ENCODE measurements at places on chromosomes 7 and 10.

GRCh38 chr10:114471906-114472876 is 67.9 kb upstream of the AFAP1L2 start:
- no peak for DNase-seq

GRCh38 chr7:53672681-53673080 is 637.2 kb downstream of the POM121L12 start:
- peak; percentile 36 for DNase-seq

DNA sequence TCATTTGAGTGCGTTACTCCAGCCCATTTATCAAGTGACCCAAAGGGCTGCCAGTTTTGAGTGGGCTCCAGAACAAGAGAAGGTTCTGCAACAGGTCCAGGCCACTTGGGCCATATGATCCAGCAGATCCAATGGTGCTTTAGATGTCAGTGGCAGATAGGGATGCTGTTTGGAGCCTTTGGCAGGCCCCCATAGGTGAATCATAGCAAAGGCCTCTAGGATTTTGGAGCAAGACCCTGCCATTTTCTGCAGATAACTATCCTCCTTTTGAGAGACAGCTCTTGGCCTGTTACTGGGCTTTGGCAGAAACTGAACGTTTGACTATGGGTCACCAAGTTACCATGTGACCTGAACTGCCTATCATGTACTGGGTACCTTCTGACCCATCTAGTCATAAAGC is 358.8 kb upstream of the SEMA3C start:
- DNase-seq: no peak

GRCh38 chr10:115814542-115814941 is 458.5 kb downstream of the GFRA1 start:
- DNase-seq: no peak

- no peak for DNase-seq
Measured at GRCh38 chr7:45575501-45576248, 1.5 kb downstream of the ADCY1 start.

DNA sequence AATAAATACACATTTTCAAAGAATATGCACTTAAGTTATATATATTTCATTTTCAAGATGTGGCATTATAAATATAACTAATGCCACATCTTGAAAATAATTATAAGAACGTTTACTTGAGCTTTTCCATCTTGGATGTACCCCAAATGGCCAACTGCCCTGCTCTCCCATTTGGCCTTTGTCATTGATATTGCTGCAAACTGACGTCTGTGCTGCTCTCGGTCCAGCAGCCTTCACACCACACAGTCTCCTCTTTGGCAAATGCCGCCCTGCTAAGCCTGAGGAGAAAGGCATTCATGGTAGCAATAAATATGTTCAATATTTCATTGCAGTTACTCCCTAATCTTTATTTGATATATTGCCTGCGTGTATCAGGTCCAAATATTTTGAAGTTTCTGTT is 384.6 kb upstream of the ADARB2 start:
- DNase-seq: no peak

DNA sequence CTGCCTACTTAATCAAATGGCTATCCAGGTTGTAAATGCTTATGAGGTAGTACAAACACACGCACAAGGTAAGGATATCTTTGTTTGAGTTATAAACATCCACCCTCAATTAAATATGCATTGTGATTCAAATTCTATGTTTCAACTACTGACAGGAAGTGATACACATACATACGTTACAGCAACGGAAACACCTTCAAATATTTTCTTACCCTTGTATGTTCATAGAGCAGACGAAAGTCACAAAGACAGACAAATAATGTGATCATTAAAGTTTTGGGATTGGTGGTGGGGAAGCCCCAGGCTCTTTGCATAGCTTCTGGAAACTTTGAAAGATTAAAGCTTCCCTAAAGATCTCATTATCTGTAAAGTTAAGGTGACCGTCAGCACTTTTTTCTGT is 521.0 kb downstream of the PARD3 start:
- no peak for DNase-seq

- DNase-seq: no peak
Measured at GRCh38 chr7:150420242-150420641, 30.2 kb upstream of the GIMAP8 start.

DNA sequence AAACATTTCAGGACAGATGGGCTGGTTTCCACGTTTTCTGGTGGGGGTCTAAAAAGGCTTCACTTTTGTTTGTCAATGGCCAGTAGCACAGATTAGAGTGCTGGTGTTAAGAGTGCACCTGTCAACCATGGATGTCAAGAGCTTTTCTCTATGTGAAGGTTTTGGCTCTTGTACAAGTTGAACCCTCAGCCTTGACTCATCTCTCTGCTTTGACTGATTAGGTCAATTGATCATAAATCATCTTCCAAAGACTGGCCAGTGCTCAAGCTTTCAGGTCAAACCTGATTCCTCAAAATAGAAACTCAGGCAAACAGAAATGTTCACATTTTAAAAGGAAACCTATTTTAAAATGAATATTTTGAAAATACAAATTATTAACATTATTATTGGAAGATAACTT is 59.6 kb upstream of the SP4 start:
- DNase-seq: no peak

DNA sequence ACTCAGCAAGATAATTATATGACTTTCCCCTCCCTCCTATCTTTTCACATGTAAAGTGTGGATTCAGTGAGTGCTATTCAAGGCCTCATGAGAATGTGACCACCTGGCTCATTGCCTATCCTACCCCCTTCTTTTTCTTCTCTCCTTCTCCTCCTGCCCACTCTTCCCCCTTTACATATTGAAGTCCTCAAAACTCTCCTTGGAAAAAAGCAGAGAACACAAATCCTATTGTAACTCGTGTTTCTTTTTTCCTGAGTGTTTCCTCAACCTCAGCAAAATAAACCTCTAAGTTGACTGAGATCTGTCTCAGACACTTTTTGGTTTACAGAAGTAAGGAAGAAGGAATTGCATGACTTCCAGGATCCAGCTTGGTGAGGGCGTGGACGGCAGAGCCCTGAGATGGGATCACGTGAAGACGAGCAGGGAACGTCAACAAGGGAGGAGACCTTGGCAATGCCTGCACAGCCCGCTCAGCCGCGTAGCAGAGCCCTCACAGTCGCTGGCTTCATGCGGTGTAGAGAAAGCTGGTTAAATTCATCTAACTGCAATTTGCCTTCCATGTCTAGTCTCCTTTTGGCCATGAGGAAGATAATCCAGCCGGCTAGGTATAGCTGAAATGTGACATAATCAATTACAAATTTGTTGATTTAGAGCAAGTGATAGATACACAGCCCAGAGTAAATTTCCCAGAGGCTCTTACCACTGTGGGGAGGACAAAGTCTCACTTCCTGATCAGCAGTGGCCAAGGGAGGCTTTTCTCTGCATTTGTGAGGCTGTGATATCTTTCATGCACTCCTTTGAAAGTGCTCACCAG is 75.7 kb downstream of the LYZL2 start:
- DNase-seq: no peak

DNA sequence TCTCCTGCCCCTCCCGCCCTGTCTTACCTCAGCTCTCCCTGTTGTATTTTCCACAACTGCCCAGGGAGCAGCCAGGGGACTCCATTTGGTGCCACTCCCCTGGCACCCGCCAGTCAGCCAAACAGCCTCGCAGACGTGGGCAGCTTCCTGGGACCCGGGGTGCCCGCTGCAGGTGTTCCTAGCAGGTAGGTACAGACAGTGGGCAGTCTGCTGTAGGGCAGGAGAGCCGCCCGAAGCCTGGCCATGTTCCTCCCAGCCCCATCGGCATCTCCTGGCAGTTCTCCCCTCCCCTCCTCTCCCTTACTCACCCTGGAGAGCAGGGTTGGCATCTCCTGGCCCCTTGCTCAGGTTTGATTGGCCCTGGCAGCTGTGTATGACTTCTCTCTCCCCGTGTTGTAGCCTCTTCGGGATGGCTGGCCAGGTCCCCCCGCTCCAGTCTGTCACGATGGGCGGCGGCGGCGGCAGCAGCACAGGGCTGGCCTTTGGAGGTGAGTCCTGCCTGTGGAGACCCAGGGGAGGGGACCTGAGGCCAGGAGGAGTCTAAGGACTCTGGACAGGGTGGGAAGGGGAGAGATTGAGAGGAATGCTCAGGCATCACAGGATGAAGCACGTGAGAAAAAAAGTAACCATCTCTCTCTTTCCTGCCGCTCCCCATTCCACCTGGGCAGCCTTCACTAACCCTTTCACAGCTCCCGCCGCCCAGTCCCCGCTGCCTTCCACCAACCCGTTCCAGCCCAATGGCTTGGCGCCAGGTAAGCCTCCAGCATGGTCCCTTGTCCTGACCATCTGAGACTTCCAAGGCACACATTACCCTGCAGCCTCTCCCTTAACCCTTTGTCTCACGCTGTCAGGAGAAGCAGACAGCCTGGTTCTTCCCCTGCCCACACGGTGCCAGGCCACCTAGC is 11.3 kb downstream of the SAP25 start:
- DNase-seq: no peak

DNA sequence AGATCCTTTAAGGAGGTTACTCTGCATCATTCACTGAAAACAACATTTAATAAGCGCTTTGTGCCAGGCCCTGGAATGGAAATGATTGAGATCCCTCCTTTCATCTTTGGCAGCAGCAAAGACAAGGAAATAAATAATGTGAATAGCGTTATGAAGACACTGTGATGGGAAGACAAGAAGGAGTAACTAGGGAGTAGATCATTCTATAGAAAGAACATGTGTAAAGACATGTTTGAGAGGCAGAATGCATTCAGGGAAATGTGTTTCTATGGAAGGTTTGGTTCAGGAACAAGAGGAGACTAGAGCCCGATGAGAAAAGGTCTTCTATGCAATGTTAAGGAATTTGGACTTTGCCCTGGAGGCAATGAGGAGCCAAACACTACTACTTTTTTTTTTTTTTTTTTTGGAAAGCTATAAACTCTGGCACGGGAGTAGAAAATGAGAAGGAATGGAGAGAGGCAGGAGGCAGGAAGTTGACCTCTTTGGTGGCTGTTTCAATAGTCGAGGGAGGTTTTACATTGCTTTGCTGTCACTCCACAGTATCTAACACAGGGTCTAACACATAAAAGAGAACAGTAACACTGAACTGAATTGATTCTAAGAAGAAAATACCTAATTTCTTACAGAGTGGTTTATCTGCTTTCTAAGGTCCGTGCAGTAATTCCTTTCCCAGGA is 44.9 kb downstream of the SMURF1 start:
- DNase-seq: no peak

DNA sequence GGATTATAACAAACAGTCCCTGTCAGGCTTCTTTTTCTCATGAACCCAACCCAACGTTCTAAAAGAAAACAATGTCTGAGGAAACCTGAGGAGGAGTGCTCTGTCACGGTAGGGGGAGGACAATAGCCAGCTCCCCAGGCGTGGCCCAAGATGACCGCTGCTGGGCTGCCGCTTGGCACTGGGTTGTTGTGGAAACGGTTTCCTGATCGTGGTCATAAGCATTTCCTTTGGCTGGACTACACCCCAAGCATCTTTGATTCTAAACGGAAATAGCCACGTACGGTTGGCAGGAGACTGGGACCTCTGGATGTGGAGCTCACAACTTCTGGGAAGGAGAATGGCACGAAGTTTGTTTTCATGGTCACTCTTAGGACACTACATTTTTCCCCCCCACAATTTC is 30.4 kb upstream of the DMBT1 start:
- DNase-seq: no peak

GRCh38 chr7:101677797-101678479 is 48.8 kb upstream of the MYL10 start:
- no peak for DNase-seq

DNA sequence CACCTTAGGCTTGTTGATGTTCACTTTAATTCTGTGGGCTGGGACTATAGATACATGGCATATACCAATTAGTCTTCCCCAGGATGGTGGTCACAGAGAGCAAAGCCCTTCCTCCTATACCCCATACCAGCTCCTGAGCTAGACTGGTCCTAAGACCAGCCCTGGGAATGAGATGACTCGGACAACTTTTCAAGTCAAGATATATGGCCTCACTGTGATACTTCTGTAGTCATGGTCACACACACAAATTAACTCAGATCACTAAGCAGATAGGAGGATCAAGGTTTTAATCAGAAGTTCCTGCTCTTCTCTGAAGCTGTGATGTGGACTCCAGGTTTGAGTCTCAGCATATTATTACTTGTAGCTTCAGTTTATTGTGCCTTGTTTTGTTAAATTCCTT is 53.1 kb downstream of the SLK start:
- DNase-seq: no peak

GRCh38 chr10:8617792-8618191 is 563.3 kb downstream of the GATA3 start:
- DNase-seq: no peak

GRCh38 chr7:129163875-129164544 is 19.5 kb downstream of the TSPAN33 start:
- peak; percentile 81 for DNase-seq
